Suprapubic skin (tissue), 4 donors: ENCODE measurements at places on chromosomes 5 and 9. TPM values are rescaled to one million over a fixed set of nuclear protein-coding genes. Genes with fewer than 3 reads are reported as not detected.
A peak's percentile ranks its signal among the peaks of the same experiment; 100 is the strongest.

Gene INSL6
- total RNA-seq: not detected

DNA sequence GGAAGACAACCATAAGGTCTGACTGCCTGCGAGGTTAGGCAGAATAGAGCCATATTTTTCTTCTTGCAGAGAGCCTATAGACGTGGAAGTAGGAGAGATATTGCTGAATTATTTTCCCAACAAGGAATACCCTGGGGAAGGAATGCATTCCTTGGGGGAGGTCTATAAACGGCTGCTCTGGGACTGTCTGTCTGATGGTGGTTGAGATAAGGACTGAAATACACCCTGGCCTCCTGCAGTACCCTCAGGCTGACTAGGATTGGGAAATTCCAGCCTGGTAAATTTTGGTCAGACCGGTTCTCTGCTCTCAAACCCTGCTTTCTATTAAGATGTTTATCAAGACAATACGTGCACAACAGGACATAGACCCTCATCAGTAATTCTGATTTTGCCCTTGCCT is 617.5 kb upstream of the GRIN3A start:
- no peak for DNase-seq

DNA sequence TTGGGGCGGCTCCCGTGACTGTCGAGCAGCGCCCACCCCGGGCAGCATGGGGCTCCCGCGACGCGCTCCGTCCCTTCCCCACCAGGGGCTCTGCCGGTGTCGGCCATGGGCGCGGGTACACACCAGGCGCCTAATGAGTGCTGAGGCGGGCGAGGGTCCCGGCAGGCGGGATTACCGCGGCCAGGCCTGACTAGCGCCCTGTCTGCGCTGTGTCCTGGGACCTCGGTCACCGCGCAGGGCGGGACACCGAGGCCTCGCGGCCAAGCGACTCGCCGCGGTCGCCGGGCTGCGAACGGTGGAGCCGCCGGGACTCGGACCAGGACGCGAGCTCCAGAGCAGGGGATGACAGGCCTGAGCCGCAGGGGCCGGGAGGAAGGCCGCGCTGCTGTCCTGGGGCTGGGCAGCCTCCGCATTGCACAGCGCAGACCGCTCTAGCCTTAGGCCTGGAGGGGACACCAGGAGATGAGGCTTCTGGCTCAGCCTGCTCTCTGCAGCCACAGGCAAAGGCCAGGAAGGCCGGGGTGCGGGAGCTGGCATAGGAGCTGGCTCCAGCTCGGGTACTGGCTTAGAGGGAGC is 14.1 kb downstream of the LCN10 start:
- no peak for DNase-seq

- DNase-seq: no peak
Measured at GRCh38 chr5:176798086-176798876, 12.1 kb upstream of the UNC5A start.

DNA sequence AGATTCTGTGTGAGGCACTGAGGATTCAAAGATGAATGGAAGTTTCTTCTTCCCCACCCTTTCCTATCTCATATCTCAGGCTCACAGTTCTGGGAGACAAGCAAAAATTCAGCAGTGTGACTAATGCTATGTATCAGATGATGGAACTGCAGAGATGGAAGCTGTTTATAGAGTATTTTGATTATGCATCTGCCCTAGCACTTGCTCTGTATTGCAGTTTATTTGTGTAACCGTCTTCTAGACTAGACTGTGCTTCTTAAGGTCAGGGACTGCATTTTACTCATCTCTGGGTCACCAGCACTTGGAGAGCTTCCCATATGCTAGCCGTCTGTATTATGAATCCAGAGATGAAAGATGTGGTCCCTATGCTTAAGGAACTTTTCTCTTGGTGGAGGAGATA is 12.6 kb downstream of the CAVIN4 start:
- DNase-seq: no peak

- peak; percentile 64 for DNase-seq
Measured at GRCh38 chr9:129382281-129383018, 204.4 kb upstream of the IER5L start.

Gene TSSK1B
- total RNA-seq: 3.9 TPM

DNA sequence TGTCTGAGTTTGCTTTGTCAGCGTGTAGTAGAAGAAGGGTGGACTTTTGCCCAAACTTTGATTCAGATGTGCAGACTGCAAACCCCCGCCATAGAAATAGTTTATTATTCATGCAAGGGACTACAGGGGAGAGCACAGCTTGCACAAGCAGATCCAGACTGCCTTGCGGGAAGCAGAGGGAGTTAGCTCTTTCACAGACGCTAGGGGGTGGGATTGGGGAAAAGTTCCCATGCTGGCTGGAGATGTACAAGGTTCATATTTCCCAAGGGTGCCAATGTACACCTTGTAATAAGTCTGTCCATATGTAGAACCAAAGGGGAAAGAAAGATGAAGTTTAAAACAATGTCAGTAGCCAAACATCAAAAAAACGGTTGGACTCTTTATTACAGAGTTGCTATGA is 749.7 kb upstream of the COX7C start:
- no peak for DNase-seq

DNA sequence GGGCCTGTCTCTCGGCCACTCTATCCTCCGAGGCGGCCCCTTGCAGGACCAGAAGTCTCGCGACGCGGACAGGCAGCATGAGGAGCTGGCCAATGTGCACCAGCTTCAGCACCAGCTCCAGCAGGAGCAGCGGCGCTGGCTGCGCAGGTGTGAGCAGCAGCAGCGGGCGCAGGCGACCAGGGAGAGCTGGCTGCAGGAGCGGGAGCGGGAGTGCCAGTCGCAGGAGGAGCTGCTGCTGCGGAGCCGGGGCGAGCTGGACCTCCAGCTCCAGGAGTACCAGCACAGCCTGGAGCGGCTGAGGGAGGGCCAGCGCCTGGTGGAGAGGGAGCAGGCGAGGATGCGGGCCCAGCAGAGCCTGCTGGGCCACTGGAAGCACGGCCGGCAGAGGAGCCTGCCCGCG is 283.5 kb downstream of the ARHGEF28 start:
- DNase-seq: no peak

Gene MZB1
- not detected for total RNA-seq

Gene TMEM174
- not detected for total RNA-seq

Gene FOXD4L6
- not detected for total RNA-seq

Gene GPRIN1
- total RNA-seq: 2.8 TPM

Gene TAF1L
- total RNA-seq: 0.24 TPM

Gene NUP188
- 53.6 TPM for total RNA-seq

DNA sequence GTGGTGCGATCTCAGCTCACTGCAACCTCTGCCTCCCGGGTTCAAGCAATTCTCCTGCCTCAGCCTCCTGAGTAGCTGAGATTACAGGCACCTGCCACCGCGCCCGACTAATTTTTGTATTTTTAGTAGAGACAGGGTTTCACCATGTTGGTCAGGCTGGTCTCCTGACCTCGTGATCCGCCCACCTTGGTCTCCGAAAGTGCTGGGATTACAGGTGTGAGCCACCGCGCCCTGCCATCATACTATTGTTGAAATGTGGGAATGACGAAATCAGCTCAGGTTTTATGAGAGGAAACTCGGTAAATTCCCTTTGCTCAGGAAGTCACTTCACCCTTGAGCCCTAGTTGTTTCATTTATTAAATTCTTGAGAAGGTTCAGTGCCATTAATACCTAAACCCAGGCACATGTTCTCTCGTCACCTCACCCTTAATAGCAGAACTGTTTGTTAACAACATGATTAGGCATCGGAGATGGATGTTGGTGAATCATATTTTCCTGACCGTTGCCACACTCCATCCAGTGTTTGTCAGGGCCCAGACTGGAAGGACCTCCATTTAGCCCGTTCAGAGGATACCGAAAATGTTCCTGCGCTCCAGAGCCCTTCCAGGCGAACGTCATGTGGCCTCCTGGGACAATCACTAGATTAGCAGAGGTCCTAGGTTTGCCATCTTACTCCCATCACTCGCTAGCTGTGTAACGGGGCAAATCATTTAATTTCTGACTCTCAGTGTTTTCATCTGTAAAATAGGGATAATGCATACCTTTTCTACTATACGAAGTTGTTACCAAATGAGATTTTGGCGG is 20.0 kb upstream of the CREBRF start:
- DNase-seq: no peak

Gene SLC9A3
- 3.8 TPM for total RNA-seq

- DNase-seq: no peak
Measured at GRCh38 chr9:121067640-121068039, 7.1 kb upstream of the CNTRL start.

DNA sequence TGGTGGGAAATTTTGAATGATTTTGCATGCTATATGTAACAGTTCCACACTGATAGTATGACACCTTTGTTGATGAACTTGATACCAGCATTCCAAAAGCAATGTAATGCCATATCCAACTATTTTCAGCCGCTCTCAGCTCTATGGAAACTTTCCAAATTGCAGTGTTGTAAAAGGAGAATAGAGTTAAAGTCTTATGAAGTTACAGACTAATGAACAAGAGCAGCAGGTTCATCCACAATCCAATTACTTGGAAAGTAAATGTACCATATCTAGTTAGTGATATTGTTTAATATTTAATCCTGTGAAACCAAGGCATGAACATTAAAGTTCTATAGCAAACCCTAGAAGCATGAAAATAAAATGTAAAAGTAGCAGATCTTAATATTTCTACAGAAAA is 418.2 kb downstream of the TUSC1 start:
- DNase-seq: no peak

GRCh38 chr5:40515476-40515875 is 164.2 kb upstream of the PTGER4 start:
- no peak for DNase-seq

- DNase-seq: no peak
Measured at GRCh38 chr5:58462623-58463230, 2.8 kb upstream of the PLK2 start.

- no peak for DNase-seq
Measured at GRCh38 chr9:37410969-37411785, 11.3 kb upstream of the GRHPR start.
